ENCODE measurements at places on chromosomes 2 and 18. TPM values are rescaled to one million over a fixed set of nuclear protein-coding genes. Genes with fewer than 3 reads are reported as not detected.

DNA sequence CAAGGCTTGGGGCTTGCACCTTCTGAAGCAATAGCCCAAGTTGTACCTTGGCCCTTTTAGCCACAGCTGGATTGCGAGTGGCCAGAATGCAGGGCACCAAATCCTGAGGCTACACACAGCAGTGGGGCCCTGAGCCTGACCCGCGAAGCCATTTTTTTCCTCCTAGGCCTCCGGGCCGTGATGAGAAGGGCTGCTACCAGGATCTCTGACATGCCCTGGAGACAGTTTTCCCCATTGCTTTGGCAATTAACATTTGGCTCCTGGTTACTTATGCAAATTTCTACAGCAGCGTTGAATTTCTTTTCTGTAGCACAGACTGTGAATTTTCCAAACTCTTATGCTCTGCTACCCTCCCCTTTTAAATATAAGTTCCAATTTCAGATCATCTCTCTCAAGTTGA, 54.5 kb downstream of the MOCOS start:
- no peak for DNase-seq

DNA sequence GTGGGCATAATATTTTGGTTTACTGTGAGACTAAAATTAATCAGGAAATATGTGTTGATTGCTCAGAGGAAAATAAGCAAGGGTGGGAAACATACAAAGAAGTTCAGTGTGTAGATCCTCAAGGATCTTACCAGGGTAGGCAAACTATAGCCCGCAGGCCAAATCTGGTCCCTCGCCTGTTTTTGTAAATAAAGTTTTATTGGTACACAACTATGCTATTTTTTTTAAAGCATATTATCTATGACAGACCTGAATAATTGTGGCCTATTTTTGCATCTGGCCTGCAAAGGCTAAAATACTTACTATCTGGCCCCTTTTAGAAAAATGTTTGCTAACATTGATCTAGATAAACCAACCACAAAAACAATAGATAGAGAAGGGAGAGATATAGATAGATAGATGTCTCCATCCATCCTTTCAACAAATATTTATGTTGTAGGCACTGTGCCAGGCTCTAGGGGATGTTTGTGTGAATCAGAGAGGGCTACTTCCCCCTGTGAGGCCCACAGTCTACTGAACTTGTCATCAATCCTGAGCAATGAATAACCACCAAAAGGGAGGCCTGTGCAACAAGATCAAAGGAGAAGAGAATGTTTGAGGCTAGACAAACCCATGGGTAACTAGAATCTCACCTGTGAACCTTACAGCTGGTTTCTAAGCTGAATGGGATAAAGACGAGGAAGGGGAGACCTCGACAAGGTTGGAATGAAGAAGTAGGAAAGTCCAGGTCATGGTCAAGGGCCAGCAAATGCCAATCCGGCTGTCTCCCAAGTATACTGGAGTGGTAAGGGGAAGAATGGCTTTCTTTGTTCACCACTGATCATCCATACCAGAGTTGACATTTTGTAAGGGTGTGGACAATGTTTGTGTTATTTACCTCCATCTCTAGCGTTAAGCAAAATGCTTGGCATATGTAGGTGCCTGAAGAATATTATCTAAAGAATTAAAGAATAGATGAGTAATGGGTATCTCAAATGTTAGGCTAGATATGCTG, 23.6 kb downstream of the ALPK2 start:
- no peak for DNase-seq

The VWA3B gene
- not detected for total RNA-seq

GRCh38 chr18:49611316-49611715, 49.5 kb downstream of the LIPG start:
- no peak for DNase-seq

- no peak for DNase-seq
Observed at GRCh38 chr18:463403-463802, 37.1 kb downstream of the COLEC12 start.

DNA sequence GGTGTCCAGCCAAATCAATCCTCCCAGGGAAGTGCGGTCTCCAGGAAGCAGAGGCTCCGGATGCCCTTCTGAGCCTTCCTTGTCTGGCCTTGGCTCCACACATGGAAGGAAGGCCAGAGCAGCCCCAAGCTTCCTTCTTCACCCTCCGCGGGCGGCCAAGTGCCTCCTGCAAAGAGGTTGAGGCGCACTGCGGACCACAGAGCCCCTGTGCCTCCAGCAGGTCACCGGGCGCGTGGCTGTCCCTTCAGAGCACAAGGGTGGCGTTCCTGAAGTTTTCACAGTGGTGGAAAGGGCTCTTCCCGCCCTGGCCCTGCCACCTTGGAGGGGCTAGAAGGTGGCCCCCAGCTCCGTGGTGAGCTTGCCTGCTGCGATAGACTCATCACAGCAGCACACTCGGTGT, 175.9 kb upstream of the RAB12 start:
- DNase-seq = no peak

The IL18RAP gene
- total RNA-seq = not detected

The ZNF804A gene
- total RNA-seq = 0.29 TPM

All from LHCN-M2 (cell line).